ENCODE measurements at places on chromosomes 2 and 18.

GRCh38 chr18:8828300-8828699 is 122.9 kb downstream of the MTCL1 start:
- no peak for DNase-seq

- no peak for DNase-seq
Measured at GRCh38 chr2:109066501-109066900, 62.5 kb upstream of the SH3RF3 start.

DNA sequence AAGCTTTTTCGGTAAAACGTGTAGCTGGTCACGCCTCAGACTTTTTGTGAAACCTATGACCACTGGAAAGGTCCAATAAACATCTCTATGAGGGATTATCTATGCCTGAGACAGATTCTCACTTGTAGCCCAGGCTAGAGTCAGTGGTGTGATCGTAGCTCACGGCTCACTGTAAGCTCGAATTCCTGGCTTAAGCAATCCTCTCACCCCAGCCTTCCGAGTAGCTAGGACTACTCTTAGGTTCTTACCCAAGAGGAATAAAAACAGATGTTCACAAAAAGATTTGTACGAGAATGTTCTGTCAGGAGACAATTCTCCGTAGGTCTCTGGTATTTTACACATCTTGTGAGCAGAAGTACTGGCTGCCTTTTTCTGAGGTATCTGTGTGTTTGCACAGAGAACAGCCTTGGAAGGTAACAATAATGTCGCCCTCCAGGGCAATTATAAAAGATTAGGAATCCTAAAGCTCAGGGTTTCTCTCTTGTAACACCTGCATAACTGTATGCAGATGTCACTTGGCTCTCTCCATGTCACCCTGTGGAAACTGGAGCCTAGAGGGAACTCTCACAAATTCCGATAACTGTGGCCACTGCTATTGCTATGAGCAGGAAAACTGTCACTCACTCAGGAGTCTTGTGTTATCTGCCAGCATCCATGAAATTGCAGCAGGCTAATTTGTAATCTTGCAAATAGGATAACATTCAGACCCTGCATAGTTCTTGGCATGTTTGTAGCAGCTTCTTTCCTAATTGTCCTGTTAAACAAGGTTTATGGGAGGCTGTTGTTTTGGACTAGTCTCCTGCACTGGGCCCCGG is 25.5 kb upstream of the RALBP1 start:
- DNase-seq: no peak

- peak; percentile 82 for DNase-seq
Measured at GRCh38 chr18:34659579-34660517, 50.2 kb upstream of the DTNA start.

GRCh38 chr2:15561574-15562344 is 625 bp upstream of the NBAS start:
- no peak for DNase-seq

DNA sequence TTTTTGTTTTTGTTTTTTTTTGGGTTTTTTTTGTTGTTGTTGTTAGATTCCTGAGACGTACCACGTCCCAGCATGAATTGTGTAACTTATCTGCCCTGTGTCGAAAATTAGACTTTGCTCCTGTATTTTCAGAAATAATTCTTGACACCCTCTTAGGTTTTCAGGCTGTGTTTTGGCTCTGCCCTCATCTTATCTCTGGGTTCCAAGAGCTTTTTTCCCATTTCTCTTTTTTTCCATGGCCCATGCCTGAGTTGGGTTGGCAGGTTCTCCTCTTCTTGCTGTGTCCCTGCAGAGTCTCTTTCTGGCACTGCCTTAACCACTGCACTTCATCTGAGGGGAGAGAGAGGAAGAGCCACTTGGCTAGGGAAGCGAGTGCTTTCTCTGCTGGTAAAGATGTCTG is 42.4 kb downstream of the CTIF start:
- no peak for DNase-seq

- DNase-seq: no peak
Measured at GRCh38 chr2:160315337-160315736, 115.3 kb upstream of the ITGB6 start.

DNA sequence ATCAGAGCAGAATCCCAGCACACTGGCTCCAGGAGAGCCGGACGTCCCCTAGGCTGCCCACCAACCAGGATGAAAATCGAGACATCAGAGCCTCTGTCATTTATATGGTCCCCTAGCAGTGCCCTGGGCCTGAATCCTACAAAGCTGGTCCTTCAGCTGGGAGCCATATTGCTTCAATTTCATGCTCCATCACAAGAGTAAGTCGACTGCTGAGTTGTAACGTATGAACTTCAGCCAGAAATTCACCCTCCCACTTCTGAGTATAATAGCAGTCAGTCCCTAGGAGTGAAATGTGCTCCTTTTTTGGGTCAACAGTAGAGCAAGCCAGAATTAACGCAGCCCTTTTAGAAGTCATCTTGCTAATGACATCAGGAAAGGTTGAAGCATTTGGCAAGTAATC is 126.4 kb downstream of the CCBE1 start:
- DNase-seq: no peak

GRCh38 chr2:59232394-59233165 is 991.5 kb upstream of the FANCL start:
- DNase-seq: no peak

DNA sequence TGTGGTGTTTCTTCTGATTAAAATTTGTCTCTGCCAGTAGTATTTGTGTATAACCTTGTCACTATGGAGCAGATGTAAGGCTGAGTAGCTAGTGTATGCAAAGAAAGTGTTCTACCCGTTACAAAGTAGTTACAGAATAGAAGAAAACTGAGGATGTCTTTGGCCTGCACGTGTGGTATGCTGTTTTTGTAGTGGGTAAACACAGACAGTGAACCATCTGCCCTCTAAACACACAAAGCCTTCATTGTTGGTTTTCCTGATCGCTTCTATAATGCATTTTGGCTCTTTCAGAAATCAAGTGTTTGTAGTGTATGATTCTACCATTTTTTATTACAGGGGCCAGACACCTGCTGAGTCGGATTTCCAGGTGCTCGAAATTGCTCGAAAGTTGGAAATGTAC is 61.5 kb downstream of the FARP2 start:
- no peak for DNase-seq

DNA sequence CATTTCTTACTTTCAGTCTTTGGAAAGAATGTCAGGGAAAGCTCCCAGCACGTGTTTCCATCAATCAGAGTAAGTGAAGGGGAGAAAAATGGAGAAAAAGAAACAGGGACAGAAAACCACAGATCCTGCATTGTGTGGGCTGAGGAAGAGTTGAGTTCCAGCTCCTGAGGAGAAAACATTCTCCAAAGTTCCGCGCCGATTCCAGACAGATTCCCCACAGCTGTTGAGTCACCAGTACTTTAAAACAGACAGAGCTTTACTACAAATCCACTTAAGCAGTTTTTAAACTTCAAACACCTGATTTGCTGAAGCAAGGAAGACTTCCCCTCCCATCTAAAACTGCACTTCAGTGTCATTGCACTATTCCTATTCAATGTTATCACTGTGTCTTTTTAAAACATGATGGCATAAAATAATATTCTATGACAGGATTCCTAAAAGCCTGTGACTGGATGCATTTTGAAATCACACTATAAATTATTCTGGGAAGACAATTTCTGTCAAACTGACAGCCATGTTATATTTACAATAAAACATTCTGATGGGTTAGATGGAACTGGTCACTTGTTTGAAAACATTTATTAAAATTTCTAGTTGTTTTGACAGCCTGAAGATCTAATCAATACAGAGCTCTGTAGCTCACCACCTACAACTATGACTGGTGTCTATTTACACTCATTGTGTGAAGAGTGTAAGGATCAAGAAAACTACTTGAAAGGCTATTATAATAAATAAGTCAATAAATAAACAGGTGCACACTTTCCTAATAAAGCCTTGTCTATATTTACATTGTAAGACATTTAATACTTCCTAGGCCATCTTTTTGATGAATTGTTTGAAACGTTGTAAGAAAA is 40.9 kb downstream of the TCF4 start:
- DNase-seq: no peak

DNA sequence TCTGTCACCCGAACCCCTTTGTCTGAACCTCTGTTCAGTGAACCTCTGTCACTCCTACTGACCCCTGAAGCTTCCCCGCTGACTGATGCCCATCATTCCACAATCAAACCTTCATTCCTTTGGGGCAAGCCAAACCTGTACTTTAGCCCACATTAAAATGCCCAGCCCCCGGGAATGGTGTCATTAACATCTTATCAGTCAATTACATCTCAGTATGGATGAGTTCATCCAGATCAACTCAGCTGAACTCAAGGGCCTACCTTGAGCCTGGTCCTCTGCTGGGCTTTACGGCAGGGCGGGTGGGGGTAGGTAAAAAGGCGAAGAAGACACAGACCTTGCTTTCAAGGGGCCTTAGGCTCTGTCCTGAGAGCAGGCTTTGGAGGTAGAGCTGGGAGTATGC is 154.4 kb upstream of the SMAD2 start:
- no peak for DNase-seq

GRCh38 chr2:140392824-140393223 is 1612.6 kb upstream of the NXPH2 start:
- no peak for DNase-seq

DNA sequence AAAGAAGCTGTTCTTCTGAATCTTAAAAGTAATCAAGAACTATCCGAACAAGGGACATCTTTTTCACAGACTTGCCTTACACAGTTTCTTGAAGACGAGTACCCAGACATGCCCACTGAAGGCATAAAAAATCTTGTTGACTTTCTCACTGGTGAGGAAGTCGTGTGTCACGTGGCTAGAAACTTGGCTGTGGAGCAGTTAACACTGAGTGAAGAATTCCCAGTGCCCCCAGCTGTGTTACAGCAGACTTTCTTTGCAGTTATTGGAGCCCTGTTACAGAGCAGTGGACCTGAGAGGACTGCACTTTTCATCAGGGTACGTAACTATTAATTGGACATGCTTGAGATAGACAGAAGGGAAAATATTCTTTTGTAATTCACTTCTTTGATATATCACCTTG is 2.4 kb downstream of the MRPL44 start:
- no peak for DNase-seq

- DNase-seq: no peak
Measured at GRCh38 chr2:57867730-57868129, 178.9 kb upstream of the VRK2 start.

DNA sequence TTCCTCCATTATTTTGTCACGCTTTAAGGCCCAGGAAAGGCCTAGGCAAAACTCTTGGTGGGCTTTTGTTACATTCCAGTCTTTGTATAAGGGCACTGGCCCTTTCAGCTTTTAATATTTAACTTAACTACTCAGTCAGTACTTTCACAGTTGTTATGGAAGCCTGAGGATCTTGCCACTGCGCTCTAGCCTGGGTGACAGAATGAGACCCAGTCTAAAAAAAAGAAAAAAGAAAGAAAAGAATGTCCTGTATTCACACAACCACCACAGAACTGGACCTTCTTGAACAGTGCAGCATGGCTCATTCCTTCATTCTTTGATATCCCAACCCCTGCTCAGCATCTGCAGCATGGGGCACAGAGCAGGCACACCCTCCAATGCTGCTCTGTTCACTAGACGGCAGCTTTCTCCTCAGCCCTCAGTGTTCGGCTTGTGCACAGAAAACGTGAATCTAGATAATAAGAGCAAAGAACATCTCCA is 93.4 kb upstream of the MSH2 start:
- no peak for DNase-seq

DNA sequence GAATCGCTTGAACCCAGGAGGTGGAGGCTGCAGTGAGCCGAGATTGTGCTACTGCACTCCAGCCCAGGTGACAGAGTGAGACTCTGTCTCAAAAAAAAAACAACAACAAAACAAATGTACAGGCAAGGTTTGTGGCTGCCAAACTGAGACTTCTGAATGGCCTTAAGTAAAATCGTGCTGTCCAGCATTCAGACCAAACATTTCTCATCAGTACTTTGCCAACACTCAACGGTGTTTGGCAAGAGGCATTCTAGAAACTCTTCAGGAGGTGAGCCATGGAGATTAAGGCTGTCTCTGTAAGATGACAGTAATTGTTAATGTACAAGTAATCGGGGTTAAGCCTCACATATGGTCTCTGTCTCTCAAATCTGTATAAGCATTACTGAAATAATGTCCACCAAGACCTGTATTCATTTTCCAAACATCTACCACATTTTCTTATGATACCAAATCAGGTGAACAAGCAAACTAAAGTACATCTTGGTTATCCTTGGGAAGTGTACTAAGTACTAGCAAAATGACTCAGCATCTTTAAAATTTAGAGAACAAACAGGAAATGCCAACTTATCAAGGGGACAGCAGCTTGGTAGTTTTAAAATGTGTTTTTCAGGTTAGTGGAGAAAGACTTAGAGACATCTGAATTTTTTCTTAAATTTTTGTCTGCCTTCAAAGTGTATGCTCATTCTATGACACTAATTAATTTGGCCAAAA is 29.3 kb downstream of the SERPINE2 start:
- DNase-seq: no peak

DNA sequence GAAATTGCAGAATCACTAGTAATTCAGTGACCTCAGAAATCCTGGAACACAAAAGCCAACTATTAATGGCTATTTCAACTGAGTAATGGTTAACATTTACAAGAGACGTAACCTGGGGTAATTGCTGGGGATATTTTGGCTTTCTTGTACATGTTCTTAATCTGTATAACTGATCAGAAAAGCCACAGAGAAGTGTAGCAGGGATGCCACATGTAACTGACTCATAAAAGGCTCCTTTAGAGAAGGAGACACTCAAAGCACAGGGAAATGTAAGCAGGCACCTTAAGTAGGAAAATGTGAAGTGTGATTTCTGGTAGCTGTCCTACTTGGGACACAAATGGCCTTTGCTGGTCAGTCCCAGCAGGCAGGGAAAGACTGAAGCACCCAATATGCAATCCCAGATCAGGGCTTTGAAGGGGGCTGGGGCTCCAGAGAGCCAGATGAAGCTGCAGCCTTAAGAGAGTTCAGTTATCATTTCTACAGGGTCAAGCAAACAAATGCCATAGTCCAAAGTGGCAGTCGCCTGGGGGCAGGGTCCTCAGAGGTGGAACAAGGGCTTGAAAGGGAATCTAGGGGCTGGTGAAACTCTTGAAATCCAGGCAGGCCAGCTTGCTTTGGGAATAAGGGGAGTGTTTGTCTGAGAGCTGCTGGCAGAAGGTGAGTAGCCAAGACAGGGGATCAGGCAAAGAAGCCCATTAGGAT is 7.2 kb upstream of the SPOPL start:
- DNase-seq: no peak

DNA sequence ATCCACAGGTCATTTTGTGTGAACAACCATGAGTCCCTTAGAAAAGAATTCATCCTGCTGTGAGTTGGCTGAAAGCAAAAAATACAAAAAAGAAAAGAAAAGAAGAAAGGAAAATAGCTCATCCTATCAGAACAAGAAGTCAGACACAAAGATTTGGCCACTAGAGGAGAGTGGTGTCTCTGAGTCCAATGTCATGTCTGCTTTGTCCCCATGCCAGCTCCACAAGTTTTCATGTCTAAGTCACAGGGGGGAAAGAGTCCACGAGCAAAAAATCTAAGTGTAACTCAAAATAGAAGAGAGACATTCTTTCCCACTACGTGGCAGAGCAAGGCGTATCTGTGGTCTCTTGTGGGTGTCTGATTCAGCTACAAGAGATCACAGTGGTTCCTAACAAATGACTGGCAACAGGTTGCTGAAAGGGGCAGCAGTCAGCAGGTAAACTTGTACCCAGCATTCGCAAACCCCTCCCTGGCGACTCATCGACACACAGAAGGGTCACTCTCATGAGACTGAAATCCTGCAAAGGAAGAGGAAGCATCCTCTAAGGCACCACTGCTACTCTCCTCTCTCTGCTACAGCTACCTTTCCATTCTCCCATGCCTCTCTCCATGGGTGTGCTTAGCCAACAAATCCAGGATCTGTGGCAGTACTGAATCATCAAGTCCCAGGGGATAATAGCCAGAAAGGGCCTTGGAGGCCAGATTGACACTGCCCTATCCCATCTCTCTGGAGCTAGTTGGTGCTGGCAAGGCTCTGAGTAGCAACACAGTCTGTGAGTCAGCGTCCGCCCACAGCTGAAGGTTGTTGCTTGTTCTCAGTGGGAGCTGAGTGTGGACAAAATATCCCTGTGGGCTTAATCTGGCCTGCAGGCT is 123.0 kb upstream of the SLC39A10 start:
- DNase-seq: peak; percentile 92
